Cerebellum (tissue), 4 donors: ENCODE measurements at places on chromosomes 16 and 17. TPM values are rescaled to one million over a fixed set of nuclear protein-coding genes. Genes with fewer than 3 reads are reported as not detected.

Gene MYLK3
- total RNA-seq: 1.3 TPM

Gene LPO
- total RNA-seq: not detected

Gene ITGAL
- 1.5 TPM for total RNA-seq

Gene G6PC1
- total RNA-seq: 0.09 TPM

Gene TEKT5
- not detected for total RNA-seq

Gene HSD11B2
- 11.4 TPM for total RNA-seq

Gene HSPB9
- 0.18 TPM for total RNA-seq

Gene UBALD2
- total RNA-seq: 5.4 TPM

Gene KRT31
- not detected for total RNA-seq

Gene ARHGAP23
- 35.2 TPM for total RNA-seq

- no peak for DNase-seq
These were observed 12.8 kb downstream of the ADORA2B start for GRCh38 chr17:15957608-15958307.

DNA sequence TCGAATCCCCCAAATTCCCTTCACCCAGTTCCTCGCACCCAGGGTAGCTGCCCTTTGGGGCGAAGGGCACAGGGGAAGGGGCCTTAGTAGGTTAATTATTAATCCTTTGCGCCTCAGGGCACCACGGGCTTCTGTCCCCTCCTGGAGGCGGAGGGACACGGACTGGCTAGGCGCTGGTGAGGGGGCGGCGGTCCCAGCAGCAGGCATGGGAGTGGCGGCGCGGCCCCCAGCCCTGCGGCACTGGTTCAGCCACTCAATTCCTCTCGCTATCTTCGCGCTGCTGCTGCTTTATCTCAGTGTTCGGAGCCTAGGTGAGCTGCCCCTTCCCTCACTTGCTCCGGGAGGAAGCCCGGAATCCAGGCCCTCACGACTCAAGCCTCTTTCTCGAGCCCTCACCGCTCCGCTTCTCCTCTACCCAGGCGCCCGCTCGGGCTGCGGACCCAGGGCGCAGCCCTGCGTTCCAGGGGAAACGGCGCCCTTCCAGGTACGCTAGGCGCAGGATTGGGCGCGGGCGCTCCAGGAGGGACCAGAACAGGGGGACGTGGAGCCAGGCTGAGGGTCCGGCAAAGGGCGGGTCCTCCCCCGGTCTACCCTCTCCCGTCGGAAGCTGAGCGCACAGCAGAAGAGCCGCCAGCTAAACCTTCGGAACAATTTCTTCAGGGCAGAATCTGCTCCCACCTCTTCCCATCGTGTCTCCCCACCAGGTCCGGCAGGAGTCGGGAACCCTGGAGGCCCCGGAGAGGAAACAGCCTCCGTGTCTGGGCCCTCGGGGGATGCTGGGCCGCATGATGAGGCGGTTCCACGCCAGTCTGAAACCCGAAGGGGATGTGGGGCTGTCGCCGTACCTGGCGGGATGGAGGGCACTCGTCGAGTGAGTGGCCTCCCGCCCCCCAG lies at the start of gene GLTPD2:
TSS of gene GLTPD2 (plus strand) at position 158 of the 894 bp plus-strand sequence. CDS start at position 206, 48 bp downstream.
- no peak for DNase-seq

DNA sequence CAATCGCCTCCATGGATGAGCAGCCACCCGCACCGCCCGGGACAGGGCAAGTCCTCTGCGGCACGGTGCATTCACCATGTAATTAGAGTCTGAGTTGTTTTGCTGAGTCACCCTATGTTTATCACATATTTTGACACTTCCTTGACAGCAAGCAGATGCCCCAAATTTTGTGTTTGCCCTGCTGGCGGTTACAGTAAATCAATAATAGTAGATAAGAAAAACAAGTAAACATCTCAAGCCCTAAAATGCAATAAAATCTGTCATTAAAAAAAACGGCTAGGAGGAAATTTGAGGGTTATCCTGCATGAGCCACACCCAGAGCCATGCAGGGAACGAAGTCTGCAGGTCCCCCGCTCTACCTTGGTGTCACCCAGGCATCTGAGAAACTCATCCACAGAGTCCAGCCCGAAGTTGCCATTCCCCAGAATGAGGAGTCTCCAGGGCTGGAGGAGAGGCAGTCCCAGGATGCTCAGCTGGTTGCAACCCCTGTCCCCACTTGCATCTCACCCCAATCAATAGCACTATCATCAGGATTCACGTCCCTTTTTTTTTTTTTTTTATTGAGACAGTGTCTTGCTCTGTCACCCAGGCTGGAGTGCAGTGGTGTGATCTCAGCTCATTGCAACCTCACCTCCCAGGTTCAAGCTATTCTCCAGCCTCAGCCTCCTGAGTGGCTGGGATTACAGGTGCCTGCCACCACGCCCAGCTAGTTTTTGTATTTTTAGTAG lies 16.5 kb upstream of the ST6GALNAC1 start:
- no peak for DNase-seq

GRCh38 chr16:85534536-85535351 lies 78.4 kb upstream of the GSE1 start:
- no peak for DNase-seq

DNA sequence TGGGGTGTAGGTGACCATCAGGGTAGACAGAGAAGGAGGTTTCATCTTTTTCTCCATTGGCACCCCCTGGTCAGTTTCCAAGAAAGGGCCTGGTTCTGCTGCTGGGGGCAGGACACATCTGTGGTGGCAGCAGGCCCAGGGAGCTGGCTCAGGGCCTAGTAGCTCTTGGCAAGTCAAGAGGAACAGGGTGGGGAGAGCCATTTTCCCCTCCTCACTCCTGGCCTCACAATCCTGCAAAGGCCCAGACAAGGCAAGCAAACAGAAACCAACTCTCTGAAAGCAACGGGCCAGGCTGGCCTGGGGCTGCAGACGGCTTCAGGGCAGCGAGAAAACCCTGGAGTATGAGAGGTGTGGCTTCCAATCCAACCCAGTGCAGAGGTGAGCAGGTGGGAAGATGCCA lies 192.9 kb upstream of the DYNLRB2 start:
- no peak for DNase-seq

- DNase-seq: peak; percentile 82
These were observed at the start of gene NXPH3 for GRCh38 chr17:49575679-49576087. Gene NXPH3, plus strand, starts transcription at chr17:49575871. Its CDS starts 349 bp downstream, at chr17:49576220.

DNA sequence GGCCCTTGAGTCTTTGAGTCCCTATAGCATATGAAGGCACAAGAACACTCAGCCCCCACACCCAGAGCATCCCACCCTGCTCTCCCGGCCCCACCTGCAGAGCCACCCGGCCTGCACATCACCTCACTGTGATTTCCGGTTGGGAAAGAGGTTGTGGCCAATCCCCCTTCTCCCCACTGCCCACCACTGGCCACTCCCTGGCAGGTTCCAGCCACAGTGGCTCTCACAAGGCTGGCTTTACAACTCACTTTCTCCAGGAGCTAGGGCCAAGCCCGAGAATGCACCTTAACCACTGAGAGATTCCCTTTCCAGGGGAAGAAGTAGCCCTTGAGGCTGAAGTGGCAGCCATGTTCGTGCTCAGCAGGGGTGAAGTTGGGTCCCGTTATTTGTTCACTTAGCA lies 123.9 kb downstream of the C16orf78 start:
- no peak for DNase-seq

- DNase-seq: no peak
These were observed 217.3 kb downstream of the NTN1 start for GRCh38 chr17:9238340-9239245.

DNA sequence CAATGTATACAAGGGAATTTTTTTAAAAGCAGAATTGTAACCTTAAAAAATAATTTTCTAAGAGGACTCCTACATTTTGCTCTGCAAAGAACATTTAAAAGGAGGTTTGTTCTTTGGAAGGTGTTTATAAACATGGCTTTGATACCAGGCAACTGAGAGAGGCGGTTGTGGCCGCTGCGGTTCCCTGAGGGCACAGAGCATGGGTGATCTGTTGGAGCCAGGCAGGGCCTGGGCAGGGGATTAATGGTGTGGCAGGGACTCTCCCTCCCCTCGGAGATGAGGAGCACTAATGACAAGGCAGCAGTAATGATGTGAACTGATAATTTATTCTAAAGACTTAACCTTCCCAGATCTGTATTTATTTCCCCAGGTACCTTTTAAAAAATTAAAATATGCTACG lies 65.4 kb downstream of the WWP2 start:
- no peak for DNase-seq
